ENCODE measurements at places on chromosomes 3 and 15.

DNA sequence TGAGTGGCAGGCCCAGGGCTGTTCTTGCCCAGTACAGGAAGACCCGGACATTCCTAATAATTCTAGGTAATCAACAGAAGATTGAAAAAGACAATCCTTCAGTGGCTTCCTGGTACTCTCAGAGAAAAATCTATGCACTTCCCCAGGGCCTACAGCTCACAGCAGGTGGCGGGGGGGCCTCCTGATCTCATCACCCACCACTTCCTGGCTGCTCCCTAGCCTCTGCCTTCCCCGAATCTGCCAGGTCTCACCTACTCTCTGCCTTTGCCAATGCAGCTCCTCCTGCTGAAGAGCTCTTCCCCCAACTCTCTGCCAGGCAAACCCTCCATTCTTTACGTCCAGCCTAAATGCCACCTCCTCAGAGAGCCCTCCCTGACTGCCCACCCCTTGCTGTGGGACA, 37.5 kb downstream of the EHD4 start:
- peak; percentile 55 for DNase-seq

- no peak for DNase-seq
Measured at GRCh38 chr3:130565224-130565623, 48.2 kb downstream of the COL6A6 start.

DNA sequence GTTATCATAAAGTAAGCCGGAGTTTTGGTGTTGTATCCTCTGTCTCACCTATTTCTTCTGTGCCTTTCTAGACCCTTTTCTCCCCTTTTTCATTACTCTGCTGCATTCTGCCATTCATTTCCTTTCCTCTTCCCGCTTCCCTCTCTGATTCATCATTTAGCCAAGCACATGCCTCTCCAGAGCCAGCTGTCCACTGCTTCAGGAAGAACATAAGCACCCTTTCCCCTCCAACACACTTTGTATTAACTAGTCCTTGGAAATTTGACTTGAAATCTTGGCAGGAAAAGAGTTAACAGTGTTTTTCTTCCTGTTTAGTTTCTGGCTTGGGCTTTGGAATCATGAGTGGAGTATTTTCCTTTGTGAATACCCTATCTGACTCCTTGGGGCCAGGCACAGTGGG, 9.7 kb downstream of the APH1B start:
- DNase-seq = no peak

- DNase-seq = no peak
Measured at GRCh38 chr15:76340803-76341365, 4.3 kb downstream of the ISL2 start.

DNA sequence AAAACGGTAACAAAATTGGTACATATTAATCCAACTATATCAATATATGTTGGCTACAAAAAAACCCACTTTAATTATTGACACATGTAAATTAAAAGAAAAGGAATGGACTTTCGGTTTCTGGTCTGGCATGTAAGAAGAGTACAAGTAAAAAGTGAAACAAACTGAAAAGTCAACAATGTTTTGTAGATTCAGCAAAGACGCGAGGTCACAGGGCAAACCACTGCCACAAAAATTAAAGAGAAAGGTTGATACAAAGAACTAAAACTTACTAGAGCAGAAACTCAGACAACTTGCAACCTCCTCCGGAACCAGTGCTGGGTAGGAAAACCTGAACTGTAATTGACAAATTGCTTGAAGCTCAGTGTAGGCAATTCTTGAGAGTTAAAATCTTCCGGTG, 110.6 kb upstream of the ARPP21 start:
- no peak for DNase-seq

Measured in activated T-helper 1 cell treated with anti-CD3 and anti-CD28 coated beads, Interleukin-2, amount 50 U/mL, for 16 hours (primary cell).